ENCODE measurements at places on chromosomes 16 and 17.

- no peak for DNase-seq
These were observed at the start of gene SYT17 for GRCh38 chr16:19167710-19168370. TSS of gene SYT17 (plus strand) at chr16:19168240. CDS start at chr16:19168647, 407 bp downstream.

- no peak for DNase-seq
These were observed 1.9 kb downstream of the MNT start for GRCh38 chr17:2398655-2399571.

DNA sequence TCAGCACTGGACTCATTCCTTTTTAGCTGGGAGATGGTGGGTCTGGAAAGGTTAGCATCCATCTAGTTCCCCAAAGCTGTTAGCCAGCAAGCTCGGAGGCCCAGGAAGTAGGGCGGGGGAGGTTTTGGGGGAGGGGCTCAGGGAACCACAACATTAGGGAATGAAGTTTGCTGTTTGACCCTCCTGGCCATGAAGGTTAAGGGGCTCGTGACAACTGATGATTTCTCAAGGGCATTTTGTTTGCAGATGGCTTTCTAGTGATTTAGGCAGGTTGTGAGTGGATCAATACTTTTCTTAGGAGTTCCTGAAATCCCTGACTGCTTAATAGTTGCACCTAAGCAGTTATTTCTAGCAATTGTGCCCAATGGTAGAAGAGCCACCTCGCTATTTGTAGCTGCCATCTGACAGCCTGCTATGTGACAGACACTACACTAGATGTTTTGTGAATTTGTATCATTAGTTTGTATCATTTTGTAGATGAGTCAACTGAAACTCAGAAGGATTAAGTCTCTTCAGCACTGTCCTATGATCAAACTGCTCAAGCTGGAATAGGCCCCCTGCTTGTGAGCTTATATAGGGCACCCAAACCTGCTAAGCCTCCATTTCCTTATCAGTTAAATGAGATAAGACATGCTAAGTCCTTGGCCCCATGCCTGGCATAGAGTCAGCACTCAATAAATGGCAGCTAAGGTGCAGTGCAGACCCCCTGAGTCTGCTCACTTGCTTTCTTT lies 146.4 kb downstream of the IRX3 start:
- DNase-seq, result no peak

- no peak for DNase-seq
These were observed 8.3 kb downstream of the ANKRD40CL start for GRCh38 chr17:50758989-50759544.

DNA sequence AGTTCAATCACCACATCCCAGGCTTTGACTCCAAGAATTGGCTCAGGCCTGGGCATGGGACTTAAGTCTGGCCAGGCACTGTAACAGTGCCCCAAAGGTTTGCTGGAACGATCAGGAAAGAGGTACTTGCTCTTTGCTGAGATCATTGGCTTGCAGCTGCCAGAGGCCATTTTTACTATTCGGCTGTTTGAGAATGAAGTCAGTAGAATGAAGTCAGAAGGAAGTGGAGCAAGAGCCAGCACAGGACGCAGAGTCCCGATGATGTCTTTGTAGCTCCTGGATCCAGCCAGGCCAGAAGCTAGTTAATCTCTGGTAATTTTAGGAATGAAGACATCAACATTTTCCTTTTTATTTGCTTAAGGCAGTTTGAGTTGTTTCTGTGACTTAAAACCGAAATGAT lies 195.5 kb downstream of the RAB11FIP4 start:
- no peak for DNase-seq

GRCh38 chr16:1580956-1581355 lies 30.9 kb downstream of the IFT140 start:
- DNase-seq, result no peak

DNA sequence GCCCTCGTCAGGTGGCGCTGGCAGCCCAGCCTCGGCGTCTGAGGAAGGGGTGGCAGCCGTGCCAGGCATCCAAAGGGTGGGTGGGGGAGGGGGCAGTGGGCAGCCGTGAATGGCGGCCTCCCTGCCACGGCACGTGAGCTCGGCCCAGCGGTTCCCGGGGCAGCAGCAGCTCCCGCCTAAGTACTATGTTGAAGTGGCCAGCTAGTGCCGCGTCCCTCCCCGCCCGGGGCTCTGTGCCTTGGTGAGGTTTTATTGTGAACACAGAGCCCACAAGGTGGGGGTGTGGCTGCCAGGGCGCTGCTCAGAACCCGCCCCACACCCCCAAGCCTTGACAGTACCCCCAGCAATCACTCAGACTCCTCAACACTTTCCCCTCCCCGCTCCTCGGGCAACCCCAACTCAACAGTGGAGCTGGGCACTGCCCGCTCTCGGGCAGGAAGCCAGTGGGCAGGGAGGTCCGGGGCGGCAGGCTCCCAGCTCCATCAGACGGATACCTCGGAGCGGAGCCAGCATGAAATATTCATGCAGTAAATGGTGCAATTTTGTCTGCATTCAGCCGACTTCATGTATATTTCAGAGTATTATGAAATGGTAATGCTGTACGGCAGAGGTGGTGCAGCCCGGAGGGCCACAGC lies 80.4 kb downstream of the ENGASE start:
- DNase-seq, result no peak

DNA sequence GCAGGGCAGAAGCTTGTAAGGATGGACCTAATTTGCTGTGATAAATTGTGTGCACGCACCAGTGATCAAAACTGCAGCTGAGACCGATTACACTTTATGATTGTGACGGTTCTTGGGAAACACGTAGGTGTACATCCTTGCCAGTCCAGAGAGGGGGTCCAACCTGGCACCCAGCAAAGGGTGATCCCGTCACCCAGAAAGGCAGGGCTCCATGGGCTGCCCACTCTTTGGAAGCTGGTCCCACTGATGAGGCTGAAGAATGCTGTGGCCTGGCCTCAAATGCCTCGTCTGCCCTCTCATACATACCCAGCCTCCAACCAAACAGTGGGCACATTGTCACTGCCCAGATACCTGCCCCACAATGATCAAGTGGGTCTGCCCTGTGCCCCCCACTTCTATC lies 132.0 kb downstream of the C16orf78 start:
- no peak for DNase-seq

DNA sequence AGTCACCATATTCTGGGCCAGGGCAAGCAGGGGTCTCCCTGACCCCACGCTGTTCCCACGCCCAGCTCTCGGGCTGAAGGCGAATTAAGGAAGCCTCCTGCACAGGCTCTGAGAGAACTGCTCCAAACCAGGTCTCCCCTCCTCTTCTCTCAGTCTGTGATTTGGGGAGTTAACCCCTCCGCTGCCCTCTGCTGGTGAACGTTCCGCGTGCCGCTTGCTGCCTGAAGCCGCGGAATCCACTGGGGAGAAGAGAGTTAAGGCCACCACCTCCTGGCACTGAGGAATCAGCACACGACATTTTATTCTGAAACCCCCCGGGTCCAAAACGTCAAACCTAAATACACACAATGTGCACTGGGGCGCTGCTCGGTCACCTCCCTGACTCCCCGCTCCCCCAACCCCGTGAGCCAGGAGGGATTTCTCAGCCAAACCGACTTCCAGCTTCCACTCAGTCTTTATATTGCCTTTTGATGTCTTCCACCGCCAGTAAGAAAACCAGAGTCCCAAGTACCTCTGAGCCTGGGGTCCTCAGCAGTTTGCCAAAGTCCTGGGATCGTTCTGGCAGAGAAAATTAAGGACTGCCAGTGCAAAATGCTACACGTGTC lies 54.4 kb upstream of the RCVRN start:
- DNase-seq, result no peak

GRCh38 chr17:47288531-47289116 lies 35.0 kb downstream of the ITGB3 start:
- no peak for DNase-seq

GRCh38 chr16:11836650-11837244 lies 14.6 kb downstream of the RSL1D1 start:
- DNase-seq, result no peak

- DNase-seq, result no peak
These were observed 23.9 kb upstream of the NLK start for GRCh38 chr17:28018439-28019070.

DNA sequence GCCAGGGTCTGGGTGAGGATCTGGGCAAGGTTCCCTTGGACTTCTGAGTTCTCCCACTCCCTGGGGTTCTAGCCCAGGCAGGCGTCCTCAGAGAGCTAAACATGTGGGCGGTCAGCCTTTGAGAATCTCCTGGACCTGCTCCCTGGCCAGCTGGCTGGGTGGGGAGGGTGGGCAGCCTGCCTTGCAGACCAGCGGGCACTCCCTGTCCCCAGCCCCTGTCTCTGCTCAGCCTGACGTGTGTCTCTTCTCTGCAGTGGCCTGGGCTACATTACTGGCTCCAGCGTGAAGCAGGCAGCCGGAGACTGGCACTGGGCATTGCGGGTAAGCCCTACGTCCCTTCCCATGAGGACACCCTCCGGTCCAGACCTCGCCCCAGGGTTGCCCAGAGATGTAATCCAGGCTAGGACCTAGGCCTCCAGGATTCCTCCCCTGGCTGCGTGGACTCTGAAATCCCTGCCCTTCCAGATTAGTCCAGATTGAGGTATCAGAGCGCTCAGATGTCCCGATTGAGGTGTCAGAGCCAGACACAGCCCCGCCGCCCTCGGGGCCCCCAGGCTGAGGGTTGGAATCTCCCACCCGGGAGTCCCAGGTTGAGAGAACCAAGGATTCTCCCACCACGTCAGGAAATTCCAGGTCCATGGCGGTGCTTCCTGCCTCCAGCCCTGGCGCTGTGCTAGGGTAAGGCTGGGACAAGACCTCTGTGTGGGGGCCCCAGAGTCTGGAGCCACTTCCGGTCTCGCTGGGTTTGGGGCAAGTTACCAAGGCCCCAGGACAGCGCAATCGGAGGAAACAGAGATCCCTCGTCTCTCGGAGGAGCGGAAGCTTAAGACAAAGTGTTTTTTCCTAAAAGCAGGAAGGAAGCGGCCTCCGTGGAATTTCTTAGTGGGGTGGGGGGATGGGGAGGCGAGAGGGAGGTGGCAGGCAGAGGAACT lies 24.1 kb downstream of the MYBBP1A start:
- no peak for DNase-seq

- DNase-seq, result no peak
These were observed 39.4 kb upstream of the ZNF469 start for GRCh38 chr16:88343271-88343791.

DNA sequence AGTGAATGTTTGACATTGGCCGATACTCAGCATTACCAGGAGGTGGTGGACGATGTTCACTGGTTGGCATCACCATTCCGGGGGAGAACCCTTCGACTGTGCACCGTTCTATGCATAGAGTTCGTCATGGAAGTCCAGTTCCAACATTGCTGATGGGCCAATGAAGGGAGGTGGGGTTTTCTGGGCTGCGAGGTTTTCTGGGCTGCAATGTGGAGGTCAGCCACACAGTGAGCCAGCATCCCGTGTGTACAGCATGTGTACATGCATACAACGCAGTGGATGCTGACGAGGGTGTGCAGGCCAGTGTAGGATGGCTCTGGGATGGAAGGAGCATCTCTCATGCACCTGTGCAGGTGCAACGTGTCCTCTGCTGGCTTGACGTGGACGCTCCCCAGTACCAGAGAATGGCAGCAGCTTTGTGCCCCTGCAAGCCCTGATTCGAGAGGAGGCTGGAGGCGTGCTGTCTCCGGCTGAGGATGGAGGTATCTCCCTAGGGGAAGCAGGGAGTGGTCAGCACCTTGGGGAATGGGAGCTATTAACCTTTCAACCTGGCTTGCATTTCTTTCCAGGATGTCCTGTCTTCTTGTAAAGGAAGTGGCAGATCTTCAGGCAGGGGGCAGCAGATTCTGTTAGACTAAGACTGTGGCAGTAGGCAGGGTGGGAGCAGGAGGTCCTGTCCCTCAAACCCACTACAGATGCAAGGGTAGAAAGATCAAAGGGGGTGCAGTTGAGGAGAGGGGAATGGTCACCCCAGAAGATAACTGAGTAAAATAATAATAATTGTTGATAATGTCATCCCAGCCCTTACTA lies 98.2 kb downstream of the CYLD start:
- DNase-seq, result no peak

DNA sequence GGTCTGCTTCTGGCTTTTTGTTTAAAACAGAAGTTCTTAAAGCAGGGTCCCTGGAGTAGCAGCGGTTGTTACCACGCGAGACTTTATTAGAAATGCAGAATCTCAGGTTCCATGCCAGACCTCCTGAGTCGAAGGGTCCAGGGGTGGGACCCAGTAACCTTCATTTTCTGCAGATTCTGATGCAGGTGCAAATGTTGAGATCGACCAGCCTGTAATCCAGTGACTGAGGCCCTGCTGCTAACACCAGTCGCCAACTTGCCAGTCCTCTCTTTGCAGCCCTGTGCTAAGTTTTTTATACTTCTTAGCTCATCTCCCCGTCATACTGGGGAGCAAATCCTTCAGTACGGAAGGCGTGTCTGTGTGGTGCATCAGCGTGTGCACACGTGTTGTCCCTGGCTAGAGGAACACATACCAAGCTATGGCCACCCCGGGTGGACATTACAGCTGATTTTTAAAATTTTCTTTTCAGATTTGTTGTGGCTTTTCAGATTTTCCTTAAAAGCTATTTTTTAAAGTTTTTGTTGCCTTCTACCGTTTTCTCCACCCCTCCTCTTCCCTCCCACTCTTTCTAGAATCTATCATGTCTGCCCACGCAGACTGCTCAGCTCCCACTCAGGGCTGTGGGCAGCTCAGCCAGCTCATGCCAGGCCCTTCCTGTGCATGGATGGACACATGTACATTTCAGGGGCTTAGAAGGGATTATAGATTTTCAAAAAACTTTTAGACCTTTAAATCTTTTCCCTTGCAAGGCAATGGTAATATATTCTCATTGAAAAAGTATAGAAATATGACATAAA lies 57.7 kb downstream of the MEAK7 start:
- DNase-seq, result no peak

DNA sequence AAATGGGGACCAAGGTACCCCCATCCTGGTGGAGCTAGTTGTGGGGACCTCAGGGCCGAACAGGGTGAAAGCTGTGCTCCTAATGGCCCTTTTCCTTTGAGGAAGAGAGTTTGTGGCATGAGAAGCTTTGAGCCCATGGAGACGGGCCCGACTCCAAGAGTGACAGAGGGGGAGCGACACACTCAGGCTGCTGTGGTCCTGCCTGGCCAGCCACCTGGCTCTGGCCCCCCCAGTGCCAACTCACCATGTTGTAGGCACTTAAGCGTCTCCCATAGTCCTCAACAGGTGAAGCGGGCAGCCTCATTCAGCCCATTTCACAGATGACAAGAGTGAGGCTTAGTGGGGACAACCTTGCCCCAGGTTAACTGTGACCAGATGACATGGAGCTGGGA lies 1.6 kb downstream of the IL21R start:
- no peak for DNase-seq

DNA sequence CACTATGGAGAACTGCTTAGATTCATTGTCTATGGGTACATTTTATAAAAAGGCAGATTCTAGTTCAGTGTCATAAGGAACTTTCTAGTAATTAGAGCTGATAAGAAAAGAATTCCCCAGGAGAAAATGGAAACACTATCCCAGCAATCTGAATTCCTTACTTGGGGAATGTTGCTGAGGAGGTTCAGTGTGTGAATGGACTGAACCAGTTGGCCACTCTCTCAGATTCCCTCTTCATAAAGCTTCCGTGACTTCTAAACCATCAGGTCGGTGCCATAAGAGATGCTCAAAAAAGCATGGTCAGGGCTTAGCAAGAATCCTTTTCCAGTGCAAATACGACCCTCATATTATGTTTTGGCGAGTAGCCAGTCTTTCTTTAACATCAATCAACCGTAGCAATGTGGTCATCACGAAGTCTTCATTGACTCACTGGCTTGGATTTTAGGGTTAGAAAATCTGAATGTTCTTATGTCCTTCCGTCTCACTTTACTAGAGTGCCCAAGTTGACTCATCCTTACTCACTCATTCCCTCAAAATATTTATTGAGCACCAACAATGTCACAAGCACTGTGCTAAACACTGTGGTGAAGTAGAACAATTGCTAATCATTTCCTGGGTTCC lies 102.7 kb upstream of the HLF start:
- no peak for DNase-seq

- no peak for DNase-seq
These were observed 7.6 kb downstream of the TBKBP1 start for GRCh38 chr17:47701608-47702007.

- no peak for DNase-seq
These were observed 38.7 kb downstream of the TIMM22 start for GRCh38 chr17:1035546-1036170.
